ENCODE measurements at places on chromosomes 7 and 10.

DNA sequence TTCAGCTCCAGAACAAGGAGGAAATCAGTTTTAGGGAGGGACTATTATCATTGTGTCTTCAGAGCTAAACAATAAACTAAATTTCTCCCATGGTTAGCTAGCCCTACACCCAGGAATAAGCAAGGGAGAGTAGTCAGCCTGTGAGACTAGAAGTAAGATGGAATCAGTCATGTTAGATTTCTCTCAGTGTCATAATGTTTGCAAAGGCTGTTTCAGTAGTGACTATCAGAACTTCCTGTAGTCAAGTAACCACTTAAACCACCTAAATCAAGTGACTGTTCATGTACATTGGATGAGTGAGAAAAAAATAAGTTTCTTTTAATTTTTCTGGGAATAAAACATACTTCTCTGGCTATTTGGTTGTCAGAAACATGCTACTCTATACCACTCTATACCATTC lies 121.6 kb downstream of the KCND2 start:
- DNase-seq, result no peak

- no peak for DNase-seq
Observed at GRCh38 chr7:13540429-13540828, 449.0 kb downstream of the ETV1 start.

- no peak for DNase-seq
Observed at GRCh38 chr10:84965468-84965867, 637.1 kb downstream of the CCSER2 start.

DNA sequence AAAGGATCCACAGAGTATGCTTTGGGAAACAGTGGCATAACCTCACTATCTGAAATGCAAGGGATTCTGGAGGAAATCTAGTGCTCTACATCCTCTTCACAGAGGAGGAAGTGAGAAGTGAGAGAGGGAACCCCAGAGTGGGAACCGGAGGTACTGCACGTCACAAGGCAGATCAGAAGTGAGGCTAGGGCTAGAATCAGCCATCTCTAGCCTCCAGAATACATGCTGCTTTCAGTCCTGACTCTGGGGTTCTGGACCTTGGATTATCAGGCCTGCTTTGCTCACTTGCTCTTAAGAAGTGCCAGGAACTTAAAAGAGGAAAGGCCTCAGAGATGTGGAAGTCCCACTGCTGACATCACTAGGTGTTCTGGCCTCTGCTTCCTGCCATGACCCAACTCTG lies 25.7 kb downstream of the ZNF503 start:
- peak; percentile 49 for DNase-seq

GRCh38 chr7:76262683-76263402 lies 39.6 kb upstream of the HSPB1 start:
- DNase-seq, result peak; percentile 29

DNA sequence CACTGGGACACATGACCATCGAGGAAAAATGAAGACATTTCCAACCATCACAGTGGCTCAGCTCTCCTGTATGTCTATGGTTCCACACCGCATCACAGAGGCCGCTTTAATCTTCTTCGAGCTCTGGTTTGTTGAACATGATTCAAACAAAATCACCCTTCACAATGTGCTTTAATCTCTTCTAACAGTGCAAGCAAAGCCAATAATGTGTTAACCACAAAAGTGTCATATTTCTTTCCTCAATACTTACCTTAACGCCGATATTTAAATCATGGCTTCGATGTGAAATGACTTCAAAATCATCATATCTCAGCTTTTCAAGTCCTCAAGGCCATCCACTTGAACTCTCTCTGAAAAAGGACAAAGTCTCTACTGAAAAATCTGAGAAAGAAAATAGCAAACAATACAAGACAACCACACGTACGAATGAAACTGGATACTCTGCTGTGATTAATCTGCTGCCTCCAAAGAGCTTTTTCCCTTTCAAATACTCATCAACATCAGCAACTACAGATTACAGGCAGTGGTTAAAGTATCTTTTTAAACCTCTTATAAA lies 23.0 kb upstream of the SVIL start:
- DNase-seq, result peak; percentile 49

GRCh38 chr10:107708981-107709380 lies 544.5 kb upstream of the SORCS1 start:
- DNase-seq, result no peak

DNA sequence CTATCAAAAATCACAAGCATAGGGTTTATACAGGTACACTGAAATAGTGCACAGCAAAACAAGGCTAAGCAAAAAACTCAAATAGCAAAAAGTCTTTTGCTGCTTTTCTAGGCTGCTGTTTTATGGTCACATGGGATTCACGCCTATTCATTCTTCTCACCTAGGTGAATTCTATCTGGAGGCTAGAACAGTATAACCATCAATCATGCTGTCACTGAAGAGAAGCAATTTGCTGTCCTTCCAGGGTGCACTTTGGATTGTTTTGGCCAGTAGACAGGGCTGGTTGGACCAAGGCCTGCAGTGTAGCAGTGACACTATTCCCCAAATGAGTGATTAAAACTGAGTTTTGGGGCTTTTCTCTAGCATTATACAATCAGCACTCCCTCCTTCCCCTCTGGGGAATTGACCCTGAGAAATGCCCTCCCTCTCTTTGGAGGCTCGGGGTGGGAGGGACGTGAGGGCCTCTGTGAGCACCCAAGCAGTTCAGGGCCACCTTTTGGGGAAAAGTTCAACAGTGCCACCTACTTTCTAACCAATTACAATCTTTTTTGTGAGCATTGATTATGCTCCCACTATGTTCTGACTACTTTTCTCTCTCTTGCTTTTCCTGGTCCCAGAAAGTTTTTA lies 16.2 kb upstream of the SND1 start:
- DNase-seq, result no peak

- peak; percentile 79 for DNase-seq
Observed at GRCh38 chr10:110864662-110865140, 7.0 kb upstream of the PDCD4 start.

DNA sequence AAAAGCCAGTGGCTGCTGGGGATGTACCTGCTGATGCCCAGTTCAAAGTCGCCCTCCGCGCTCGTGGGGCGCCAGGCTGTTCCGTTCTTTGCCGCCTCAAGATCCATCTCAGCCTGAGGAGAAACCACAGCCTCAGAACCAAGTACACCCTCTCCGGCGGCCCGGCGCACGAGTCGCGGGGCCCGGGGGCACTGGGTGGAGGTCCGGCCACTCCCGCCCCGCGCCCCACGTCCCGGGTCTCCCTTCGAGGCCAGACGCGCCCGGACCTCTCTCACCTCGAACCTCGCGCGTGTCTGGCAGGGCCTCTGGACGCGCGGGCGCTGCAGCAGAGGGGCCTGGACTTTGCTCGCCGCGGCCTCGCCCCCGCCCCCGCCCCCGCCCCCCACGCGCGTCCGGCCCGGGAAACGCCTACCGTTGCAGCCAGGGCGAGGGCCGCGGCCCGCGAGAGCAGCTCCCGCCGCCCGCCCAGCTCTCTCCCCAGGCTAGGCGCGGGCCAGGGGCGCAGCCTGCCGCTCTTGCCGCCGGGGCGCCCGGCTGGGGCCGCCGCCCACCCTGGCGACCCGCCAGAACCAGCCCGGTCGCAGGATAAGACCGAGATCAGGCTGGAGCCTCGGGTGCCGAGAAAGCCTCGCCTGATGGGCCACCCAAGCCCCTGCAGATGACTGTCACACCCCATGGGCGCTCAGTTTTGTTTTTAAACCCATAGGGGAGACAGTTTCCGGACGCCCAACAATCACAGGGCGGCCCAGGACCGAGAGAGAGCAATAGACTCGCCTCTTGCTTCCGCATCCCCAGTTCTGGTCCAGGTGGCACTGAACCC lies at the start of gene ABCB4:
Gene ABCB4 (minus strand): TSS at position 322 of the 820 bp plus-strand sequence. CDS start 215 bp downstream, at position 107.
- peak; percentile 7 for DNase-seq

- no peak for DNase-seq
Observed at GRCh38 chr7:14902589-14903067, at the start of gene DGKB. TSS of gene DGKB (minus strand) at chr7:14902751.

GRCh38 chr7:151334628-151335027 lies 7.0 kb upstream of the NUB1 start:
- DNase-seq, result no peak

DNA sequence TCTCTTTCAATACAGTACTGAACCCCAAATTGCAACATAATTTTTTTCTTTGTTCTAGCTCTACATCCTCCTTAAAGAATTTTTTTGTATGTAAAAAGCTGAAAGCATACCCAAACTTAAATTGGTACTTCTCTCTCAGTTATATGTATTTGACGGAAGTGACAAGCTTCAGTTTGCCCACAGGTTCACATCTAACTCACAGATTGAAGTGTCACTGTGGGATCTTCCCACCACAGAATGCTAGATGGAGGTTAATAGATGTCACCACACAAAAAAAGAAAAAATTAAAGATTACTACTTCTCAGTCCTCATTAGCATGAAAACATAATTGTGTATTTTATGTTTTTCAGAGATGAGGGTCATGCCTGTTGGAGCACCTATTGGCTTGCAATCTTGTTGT lies 150.9 kb upstream of the GHITM start:
- DNase-seq, result no peak

- DNase-seq, result no peak
Observed at GRCh38 chr7:102912742-102913141, at the start of gene LRRC17. TSS of gene LRRC17 (plus strand) at chr7:102913000. CDS start at chr7:102933914, 20,914 bp downstream.

Data from CD4-positive, alpha-beta T cell treated with Interleukin-1 beta for 1 hour (primary cell).